ENCODE measurements at places on chromosomes 11 and 22.
A peak's percentile ranks its signal among the peaks of the same experiment; 100 is the strongest.

GRCh38 chr11:63805844-63806415 is 7.3 kb upstream of the SPINDOC start:
- ATAC-seq = peak; percentile 56

- no peak for ATAC-seq
Measured at GRCh38 chr11:101907815-101908214, 7.0 kb upstream of the CEP126 start.

DNA sequence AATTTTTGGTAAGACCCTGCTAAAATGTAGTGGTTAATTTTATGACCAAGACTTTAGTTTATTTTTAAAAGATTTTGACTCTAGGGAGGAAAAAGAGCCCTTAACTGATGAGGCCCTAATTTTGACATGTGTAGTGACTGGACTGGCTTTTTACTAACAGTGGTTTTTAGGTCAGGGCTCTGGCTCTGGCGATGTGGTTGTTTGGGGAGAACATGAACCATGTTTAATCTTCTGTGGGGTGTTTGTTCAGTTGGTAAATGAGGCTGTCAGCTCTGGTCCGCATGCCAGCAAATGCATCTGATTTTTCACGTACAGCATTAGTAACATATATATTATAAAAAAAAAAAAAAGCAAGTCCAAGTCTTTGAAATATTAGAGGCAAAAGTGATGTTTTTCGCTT is 104.3 kb downstream of the EXT2 start:
- no peak for ATAC-seq

GRCh38 chr11:88454881-88455280 is 117.3 kb upstream of the CTSC start:
- ATAC-seq = no peak

DNA sequence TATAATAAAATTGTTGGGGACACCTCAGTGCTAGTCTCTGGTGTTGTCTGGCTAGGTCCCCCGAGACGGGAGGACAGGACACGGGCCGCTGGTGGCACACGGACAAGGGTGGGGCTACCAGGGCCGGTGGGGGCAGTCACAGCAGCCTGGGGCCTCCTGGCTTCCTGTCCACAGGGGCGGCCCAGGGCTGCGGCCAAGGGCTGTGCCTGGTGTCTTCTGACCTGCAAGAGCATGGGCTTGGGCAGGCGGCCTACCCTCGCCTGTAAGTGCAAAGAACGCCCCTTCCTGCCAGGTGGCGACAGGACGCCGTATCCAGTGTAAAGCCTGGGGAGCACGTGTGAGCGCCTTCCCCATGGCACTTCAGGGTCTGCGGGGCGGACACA is 3.6 kb downstream of the LRFN4 start:
- no peak for ATAC-seq

- ATAC-seq = peak; percentile 52
Measured at GRCh38 chr22:24271386-24271854, 789 bp downstream of the SPECC1L start.

DNA sequence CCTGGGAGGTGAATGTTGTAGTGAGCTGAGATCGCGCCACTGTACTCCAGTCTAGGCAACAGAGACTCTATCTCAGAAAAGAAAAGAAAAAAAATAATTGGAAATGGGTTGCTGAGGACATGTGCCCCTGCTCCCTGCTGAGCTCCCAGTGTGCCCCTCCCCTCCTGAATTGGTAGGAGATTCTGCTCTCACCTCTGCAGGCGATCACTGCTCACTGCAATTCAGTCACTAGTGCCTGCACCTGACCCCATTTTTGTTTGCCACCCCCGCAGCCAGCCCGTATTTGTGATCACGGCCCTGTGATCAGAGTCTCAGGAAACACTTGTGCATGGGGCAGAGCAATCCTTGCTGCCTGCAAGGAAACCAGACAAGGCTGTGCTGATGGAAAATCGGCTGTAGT is 16.3 kb upstream of the SEC14L3 start:
- ATAC-seq = no peak

- ATAC-seq = no peak
Measured at GRCh38 chr11:81963018-81963417, 770.6 kb downstream of the FAM181B start.

DNA sequence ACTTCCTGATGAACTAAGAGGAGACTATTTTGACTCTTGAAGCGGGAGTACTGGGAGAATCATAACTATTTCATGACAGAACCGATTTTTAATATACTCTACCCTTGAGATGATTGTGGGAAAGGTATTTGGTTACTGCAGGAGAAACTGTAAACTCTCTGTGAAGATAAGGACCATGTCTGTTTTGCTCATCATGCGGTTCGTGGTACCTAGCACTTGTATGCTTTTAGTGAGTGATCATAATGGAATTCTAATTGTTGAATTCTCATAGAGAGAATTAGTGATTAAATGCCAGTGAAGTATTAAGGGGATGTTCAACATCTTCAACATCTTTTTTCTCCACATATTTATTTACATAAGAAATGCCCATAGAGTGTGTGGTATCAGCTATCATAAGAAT is 11.4 kb downstream of the AASDHPPT start:
- ATAC-seq = no peak

- no peak for ATAC-seq
Measured at GRCh38 chr22:20773793-20774212, at the start of gene SERPIND1. Gene SERPIND1 (plus strand): TSS chr22:20774113. CDS start chr22:20779313, 5,200 bp downstream.

GRCh38 chr11:130405428-130405827 is 23.0 kb downstream of the ADAMTS8 start:
- no peak for ATAC-seq

- no peak for ATAC-seq
Measured at GRCh38 chr22:37241351-37242142, 2.5 kb downstream of the RAC2 start.

DNA sequence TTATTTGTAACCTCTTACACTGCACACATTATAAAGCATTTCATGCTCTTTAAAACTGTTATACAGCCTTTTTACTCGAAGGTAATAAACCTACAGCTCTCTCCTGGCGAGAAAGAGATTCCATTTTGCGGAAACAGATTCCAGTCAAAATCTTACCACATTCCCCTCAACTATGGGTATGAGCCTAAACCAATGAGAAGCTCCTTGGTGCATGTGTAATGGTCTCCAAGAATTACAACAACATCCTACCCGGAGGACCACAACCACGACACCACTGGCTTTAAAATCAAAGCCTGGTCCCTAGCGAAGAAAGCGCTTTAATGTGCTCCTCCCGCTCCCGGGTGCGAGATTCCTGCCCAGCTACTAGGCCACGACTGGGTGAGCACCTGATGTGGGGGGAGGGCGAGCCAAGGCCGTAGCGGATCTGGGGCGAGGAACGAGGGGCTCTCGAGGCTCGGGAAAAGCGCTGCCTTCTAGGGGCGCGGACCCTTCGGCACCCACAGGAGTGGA is 821 bp downstream of the CELF1 start:
- ATAC-seq = peak; percentile 26

GRCh38 chr22:16586991-16587390 is 5.6 kb downstream of the CCT8L2 start:
- no peak for ATAC-seq

- ATAC-seq = no peak
Measured at GRCh38 chr11:64990222-64990923, 6.4 kb downstream of the BATF2 start.

DNA sequence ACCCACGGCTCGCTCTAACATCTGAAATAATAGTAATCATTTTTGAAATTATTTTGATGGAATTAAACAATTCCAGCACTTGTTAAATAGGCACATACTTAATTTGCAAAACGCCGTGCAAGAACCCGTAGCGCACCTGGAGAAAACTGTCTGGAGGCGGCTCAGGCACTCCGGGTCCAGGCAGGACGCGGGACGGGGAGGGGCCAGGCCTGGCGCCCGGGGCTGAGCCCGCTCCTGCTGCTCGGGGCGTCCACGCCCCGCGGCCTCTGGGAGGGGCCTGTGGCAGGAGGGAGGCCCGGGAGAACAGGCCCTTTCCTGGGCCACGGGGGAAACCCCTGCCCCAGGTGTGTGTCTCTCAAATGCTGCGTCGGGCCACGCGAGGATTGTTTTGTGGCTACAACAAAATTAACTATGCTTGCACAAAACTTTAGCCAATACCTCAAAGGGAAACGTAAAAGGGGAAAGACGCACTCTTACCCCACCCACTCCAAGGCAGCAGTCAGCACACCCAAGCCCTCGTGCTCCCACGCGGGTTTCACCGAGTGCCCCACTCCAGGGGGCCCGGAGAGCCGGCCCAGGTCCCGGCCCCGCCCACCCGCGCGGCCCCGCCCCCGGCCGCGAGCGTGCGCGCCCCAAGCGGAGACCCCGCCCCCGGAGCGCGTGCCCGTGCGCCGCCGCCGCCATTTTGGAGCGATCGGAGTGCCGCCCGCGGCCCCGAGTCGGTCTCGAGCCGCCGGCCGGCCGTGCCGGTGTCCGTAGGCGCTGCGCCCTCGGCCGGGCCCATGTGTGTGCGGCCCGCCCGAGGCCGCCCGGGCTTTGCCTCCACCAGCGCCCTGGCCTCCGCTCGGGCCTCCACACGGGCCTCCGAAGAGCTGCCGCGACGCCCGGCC is at the start of gene PPP6R2:
TSS of gene PPP6R2 (plus strand) at position 677 of the 890 bp plus-strand sequence. CDS start 50,582 bp downstream, outside the sequence.
- peak; percentile 95 for ATAC-seq

DNA sequence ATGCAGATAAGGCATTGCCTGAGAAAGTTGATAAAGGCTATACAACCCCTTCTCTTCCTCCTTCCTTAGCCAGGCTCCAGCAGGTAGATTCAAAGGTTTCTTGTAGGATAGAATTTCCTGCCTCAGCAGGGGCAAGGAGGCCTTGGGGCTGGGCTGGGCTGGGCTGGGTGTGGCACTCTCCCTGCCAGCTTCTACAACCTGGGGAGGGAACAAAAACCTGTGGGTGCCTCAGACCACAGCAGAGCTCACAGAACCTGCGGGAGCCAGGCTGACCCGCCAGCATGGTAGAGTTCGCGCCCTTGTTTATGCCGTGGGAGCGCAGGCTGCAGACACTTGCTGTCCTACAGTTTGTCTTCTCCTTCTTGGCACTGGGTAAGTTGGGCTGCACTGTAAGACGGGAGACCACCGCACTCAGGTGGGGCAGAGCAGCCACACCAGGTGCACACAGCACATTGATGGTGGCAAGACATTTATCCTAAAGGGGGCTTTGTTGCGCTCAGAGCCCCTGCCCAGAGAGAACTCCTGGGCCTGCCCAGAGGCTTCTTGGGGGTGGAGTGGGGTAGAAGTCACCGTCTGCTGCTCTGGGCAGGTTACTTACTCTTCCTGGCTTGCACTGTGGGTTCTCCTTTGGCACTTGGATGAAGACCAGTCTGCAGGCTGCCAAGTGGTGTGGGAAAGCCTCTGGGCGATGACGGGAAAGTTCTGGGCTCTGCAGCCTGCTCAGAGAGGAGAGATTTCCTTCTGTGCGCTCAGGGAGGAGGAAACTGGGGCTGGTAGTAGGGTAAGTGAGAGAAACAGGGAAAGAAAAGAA is at the start of gene MOGAT2:
TSS of gene MOGAT2 (plus strand) at position 231 of the 811 bp plus-strand sequence. CDS start at position 282, 51 bp downstream.
- ATAC-seq = no peak

GRCh38 chr11:118883368-118884071 is at the start of gene CXCR5:
Gene CXCR5 (plus strand): TSS chr11:118883892. CDS start chr11:118883942, 50 bp downstream.
- ATAC-seq = peak; percentile 10

DNA sequence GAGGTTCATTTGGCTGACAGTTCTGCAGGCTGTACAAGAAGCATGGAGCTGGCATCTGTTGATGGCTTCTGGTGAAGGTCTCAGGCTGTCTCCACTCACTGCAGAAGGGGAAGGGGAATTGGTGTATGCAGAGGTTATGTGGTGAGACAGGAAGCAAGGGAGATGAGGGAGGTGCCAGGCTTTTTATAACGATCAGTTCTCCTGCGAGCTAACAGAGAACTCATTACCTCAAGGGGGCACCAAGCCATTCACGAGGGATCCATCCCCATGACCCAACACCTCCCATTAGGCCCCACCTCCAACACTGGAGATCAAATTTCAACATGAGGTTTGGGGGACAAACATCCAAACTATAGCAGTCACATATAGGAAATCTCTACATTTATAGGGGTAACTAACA is 38.7 kb upstream of the E2F8 start:
- no peak for ATAC-seq

DNA sequence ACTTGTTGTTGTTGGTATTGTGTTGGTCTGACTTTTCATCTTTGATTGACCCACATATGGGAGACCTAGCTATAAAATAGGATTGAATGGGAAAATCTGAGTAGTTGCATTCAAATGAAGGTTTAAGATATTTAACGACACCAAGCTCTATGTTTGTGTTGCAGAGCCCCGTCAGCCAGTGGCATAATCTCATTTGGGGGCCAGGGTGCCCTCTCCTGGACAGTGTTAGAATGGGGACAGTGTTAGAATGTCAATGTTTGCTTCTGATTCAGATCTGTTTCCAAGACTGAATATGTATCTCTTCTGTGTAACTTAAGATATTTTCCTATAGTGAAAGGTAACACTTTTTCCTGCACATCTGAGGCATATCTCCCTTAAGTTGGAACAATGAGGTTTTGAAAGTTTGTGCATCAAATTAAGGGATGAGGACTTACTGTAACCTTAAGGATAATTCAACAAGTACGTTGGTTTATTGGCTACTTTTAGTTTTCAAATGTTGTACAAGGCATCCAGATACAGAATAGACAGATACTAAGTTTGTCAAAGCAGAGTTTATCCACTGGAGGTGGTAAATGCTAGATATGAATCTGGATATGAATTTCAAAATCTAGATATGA is 5.3 kb upstream of the OR52M1 start:
- peak; percentile 92 for ATAC-seq

- ATAC-seq = no peak
Measured at GRCh38 chr22:49774499-49775151, 53.0 kb downstream of the BRD1 start.

- ATAC-seq = no peak
Measured at GRCh38 chr11:37184326-37184725, 586.3 kb upstream of the RAG2 start.

DNA sequence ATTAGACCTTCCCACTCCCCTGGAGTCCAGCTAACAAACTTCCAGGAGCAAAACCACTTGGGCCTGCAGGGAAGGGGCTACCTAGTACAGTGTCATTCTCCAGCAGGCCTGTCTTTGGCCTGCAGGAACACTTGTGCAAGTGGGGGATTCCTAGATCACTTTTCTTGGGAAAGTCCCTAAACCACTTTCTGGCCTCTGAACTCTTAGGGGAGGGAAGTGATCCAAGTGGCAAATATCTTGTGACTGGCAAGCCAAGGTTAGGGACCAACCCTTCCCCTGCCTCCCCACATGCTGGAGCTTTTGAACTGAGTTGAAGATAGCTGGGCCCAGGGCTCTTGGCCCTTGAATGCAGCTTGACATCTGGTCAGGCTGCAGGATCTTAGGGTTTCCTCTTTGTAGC is 17.2 kb downstream of the PPFIBP2 start:
- no peak for ATAC-seq

GRCh38 chr11:21475276-21475675 is 717.6 kb upstream of the ANO5 start:
- ATAC-seq = no peak

GRCh38 chr22:44436736-44437135 is 61.3 kb downstream of the RTL6 start:
- no peak for ATAC-seq

DNA sequence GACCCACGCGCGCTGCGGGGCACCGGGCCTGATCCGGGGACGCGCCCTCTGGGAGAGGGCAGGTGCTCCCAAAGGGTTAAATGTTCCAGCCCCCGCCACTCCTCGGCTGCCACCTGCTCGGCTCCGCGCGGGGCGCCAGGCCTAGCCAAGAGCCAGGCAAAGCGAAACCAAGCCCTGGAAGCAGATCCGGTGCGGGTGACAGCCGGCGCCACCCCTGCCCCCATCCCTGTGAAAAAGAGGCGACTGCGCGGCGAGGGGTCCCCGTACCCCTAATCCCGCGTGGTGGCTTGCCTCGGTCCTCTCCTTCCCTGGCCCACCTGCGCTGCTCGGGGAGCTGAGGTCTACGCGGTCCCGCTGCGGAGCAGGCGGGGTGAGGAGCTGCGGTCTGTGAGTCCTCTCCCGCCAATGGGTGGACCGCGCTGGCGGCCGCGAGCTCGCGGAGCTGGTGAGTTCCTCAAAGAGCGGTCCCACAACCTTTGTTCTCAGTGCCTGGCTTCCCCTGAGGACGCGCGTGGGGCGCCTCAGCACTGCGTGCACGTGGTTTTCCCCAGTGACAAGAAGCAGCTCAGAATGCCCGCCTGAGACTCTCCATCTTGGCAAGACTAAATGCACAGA is at the start of gene ME3:
TSS of gene ME3 (minus strand) at position 610 of the 615 bp plus-strand sequence.
- peak; percentile 70 for ATAC-seq
